GM23248 (cell line): ENCODE measurements at places on chromosomes 7 and 10. TPM values are rescaled to one million over a fixed set of nuclear protein-coding genes. Genes with fewer than 3 reads are reported as not detected.

- H3K27ac ChIP-seq: no peak overlapping the region
- peaks cover 11% of the 10 kb centered on the region; the same call in 1 of the 2 replicates for H3K4me1 ChIP-seq
- H3K4me3 ChIP-seq: no peak overlapping the region
- H3K27me3 ChIP-seq: no peaks in the 10 kb centered on the region
- peak; percentile 50 for DNase-seq
Measured at GRCh38 chr7:121313793-121314676, 14.8 kb upstream of the WNT16 start.

DNA sequence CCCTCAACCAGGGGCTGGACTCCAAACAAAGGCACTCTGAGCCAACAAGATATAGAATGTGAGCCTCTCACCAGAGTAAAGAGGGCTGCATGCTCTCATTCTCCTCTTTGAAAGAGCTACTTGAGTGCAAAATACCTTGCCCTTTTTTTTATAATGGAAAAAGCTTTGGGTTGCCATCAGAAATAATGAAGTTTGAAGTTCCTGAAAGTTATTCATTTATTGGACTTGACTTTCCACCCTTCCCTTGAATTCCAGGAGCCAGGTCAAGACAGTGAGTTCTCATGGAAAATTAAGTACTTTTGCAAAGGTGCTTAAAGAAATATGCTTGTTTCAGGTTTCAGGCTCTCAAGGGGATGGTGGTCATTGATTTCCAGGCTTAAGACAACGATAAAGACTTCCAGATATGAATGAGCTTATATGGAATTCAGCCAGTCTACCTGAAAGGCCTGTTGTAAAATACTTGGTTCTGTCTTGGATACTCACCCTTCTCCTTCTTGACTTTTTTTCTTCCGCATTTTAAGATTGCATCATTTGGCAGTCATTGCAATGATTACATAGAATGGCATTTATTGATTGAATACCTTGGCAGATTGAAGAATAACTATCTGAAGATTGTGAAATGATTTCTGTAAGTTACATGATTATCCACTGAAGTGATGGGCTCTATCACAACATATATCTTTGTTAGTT lies 696.4 kb downstream of the INHBA start:
- H3K4me1 ChIP-seq: peaks cover 30% of the 10 kb centered on the region
- no peaks in the 10 kb centered on the region for H3K36me3 ChIP-seq
- H3K4me3 ChIP-seq: no peak overlapping the region

The NAT16 gene
- not detected in 2 replicates for polyA plus RNA-seq

The PIP gene
- not detected in 2 replicates for polyA plus RNA-seq

DNA sequence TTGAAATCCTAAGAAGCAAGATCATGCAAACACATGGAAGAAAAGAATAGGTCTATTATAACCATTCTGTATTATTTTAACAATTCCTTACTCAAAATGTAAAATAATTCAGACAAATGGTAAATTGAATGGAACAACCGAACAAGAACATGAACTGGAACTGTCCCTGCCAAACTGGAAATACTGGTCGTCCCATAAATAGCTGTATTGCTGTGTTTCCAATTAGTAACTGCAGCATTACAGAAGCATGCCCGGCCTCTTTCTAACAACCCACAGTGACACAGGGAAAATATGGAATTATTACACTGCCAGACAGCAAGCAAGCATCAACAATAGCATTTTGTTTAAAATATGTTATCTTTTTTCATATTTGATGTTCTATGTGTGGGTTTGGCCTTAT lies 1138.5 kb upstream of the PHF14 start:
- no peaks in the 10 kb centered on the region for H3K4me1 ChIP-seq
- H3K27me3 ChIP-seq: no peaks in the 10 kb centered on the region
- H3K36me3 ChIP-seq: no peaks in the 10 kb centered on the region
- DNase-seq: no peak
- no peak overlapping the region for H3K4me3 ChIP-seq

DNA sequence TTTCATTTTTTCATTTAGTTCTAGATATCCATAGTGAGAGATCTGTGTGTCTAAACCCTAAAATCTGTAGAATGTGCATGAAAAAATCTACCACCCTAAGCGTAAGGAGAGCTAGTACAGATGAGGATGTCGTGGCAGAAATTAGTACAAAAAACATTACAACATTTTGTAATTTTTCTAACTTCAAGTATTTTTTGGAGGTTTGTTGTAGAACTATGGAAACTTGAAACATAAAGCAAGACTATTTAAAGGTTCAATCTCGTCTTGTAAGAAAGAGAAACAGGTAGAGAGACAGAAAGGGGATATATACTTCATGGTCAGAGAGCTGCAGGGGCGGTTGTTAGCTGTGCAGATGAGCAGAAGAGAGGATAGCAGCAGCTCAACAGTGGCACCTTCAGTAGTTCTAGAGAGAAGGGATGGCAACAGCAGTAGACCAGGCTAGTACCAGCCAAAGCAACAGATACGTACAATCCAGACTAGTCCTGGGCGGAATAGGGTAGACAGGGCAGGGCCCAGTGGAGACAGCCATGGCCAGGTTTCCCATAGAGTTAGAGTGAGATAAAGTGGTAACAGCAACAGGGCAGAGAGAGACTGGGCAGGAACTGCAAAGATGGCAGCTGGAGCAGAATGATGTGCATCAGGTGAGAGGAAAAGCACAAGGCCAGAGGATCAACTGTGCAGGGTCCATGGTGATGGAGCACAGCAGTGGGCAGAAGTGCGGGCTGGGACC lies 145.2 kb downstream of the FRMD4A start:
- H3K27ac ChIP-seq: no peak overlapping the region
- H3K36me3 ChIP-seq: no peaks in the 10 kb centered on the region
- no peak overlapping the region for H3K4me3 ChIP-seq
- peak; percentile 4 for DNase-seq
- H3K27me3 ChIP-seq: peaks cover 48% of the 10 kb centered on the region

GRCh38 chr10:73136627-73137026 lies 26.4 kb downstream of the NUDT13 start:
- no peak for DNase-seq
- H3K4me3 ChIP-seq: no peak overlapping the region
- H3K4me1 ChIP-seq: peaks cover 5% of the 10 kb centered on the region; the same call in 1 of the 2 replicates
- H3K36me3 ChIP-seq: peaks cover 60% of the 10 kb centered on the region

DNA sequence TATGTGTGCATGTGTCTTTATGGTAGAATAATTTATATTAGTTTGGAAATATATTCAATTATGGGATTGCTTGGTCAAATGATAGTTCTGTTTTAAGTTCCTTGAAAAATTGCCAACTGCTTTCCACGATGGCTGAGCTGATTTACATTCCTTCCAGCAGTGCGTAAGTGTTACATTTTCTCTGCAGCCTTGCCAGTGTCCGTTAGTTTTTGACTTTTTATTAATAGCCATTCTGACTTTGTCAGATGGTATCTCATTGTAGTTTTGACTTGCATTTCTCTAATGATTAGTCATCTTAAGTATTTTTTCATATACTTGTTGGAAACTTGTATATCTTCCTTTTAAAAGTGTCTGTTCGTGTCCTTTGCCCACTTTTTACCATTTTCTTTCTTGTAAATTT lies 434.2 kb upstream of the POT1 start:
- no peak overlapping the region for H3K4me3 ChIP-seq
- H3K27me3 ChIP-seq: no peaks in the 10 kb centered on the region
- no peaks in the 10 kb centered on the region for H3K36me3 ChIP-seq
- H3K4me1 ChIP-seq: no peaks in the 10 kb centered on the region
- no peak for DNase-seq
- no peak overlapping the region for H3K27ac ChIP-seq

The CALHM3 gene
- polyA plus RNA-seq: not detected in 2 replicates
